ENCODE measurements at places on chromosomes 6 and 20.
A peak's percentile ranks its signal among the peaks of the same experiment; 100 is the strongest.

DNA sequence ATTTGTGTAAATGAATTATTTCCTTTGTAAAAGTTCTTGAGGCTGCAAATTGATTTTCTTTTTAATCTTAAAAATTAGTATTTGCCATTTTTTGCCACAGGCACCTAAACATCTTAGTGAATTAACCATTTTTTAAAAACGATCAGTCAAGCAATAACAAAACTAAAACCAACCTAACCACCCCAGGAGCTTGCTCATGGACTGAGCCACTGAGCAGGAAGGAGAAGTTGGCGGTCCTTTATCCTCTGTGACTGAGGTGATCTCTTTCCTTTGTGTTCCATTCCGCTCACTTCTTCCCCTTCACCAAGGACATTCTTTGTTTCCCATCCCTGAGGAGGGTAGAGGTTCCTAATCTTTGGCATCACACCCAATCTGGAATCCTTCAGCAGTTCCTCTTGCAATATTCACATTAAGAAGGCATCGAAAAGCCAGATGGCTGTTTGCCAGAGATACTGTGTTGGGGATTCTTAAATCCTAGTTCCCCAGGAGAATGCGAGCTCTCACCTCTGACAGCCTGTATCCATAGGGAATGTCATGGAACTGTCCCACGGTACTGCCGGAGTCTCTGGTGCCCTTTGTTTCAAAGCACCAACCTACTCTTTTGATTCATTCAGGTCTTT, 30.5 kb downstream of the RPRD1B start:
- DNase-seq, result no peak

DNA sequence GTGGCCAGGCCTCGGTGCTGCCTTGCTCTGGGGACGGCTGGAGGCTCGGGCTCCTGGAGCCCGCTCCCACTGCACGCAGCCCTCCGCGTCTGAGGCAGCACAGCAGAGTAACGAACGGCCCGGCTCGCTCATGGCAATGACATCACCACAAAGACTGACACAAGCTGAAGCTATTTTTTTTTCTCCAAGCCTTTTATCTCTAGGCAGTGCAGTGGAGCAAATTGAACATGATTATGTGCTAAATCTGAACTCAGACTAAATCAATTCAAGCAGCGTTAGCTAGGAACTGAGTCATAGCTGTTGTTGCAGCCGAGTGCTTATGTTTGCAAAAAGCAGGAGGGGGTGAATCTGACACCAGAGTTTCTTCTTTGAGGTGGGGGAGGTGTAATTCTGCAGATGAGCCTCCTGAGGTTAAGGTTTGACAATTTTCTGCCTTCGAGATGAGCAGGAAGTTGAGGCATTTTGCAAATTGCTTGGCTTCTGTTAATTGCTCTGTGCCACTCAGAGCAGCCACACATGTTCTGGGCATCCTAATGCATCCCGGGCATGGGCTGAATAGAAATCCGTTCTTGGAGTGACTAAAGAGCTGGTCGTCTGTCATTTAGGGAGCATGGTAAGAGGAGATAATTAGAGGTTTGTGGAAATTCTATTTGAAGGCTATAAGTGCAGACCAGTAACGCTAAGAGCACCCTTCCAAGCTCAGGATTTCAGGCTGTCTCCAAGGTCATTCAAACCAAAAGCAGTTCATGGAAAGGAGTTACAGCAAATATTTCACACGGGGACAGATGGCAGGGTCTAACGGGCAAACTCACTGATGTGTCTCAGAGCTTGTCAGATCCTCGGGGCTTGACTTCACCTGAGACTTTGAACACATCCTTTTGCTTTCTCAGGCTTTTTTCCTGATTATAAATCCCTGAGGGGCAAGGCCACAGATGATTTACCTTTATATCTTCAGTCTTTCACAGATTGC, 155.1 kb upstream of the ENPP5 start:
- DNase-seq, result peak; percentile 14

DNA sequence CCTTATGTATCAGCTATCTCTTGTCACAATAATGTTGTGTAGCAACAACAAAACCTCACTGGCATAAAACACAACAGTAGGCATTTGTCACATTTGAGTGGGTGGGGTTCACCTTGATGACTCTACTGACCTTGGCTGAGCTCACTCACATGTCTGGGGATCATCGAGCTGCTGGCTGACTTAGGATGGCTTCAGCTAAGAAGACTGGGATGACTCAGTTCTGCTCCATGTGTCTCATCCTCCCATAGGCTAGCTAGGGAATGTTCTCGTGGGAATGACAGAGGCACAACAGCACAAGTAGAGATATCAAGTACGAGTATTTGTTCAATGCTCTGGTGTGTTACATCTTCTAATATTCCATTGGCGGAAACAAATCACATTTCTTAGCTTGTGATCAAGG, 167.9 kb downstream of the PLCB1 start:
- peak; percentile 50 for DNase-seq

DNA sequence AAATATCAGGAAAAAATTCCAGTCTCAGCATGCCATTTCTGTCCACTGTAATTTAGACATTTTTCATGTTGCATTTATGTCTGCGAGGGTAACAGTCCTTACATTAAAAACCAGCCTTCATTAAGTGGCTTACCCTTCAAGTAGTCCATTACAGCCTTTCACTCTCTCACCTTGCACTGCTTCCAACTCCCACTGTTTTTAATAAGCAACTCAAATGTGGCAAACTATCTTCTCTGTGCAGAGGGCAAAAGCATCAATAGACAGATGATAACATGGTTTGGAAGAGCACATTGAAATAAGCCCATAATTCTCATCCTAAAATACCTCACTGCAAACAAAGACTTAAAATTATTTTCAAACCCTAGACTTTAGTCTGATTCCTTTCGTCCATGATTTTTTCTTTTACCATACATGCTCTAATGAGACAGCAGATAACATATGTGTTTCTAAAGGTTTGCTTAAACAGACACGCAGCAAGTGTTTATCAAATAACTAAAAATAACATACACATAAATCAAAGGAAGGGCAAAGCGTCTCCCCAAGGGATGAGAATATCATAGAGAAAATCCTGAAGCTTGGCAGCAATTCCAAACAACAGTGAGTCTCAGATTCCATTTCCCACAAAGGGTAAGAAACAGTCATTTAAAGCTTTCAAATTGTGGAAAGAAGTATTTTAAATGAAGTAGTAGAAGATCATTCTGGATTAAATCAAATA, 130.4 kb downstream of the PTPRK start:
- no peak for DNase-seq

DNA sequence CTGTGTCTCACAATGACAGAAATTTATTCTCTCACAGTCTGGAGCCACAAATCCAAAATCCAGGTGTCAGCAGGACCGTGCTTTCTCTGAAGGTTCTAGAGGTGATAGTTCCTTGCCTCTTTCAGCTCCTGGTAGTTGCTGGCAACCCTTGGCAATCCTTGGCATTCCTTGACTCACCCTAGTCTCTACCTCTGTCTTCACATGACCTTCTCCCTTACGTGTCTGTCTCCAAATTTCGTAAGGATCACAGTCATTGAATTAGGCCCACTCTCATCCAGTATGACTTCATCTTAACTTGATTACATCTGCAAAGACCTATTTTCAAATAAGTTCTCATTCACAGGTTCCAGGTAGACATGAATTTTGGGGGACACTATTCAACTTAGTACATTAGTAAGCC, 143.1 kb downstream of the CEP57L1 start:
- DNase-seq, result no peak

GRCh38 chr20:46046588-46047310, 17.7 kb downstream of the SLC12A5 start:
- DNase-seq, result no peak

DNA sequence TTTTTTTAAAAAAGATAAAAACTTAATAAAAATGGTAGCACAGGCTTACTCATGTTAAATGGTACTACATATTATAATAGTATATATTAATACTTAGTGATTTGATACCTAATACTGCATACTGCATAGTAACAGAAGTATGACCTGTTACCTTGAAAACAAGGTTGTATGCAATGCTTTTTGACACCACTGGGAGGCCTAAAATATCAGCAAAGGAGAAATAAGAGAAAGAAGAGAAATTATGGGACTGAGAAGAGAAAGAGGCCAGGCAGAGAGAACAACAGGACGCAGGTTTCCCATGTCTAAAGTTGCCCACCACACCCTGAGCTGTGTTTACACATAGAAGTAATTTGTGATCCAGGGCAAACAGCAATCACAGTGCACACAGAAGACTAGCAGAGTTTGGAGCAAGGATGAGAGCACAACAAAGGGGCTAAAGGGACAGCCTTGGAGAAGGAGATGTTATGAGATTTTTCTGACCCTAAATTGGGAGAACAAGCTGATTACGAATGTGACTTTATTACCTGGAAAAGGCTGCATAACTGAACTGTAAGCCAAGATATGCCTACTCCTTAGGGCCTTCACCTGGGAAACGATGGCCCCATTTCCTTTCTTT, 73.2 kb downstream of the ROS1 start:
- DNase-seq, result peak; percentile 46

All from EL (cell line).